Urinary bladder (tissue), 4 donors: ENCODE measurements at places on chromosomes 5 and 9. TPM values are rescaled to one million over a fixed set of nuclear protein-coding genes. Genes with fewer than 3 reads are reported as not detected.

Gene ANKRD31
- total RNA-seq = 0.69 TPM

Gene ZNF474
- total RNA-seq = 0.21 TPM

Gene OR2V1
- total RNA-seq = not detected

Gene TLX3
- 0.32 TPM for total RNA-seq

Gene C5orf46
- total RNA-seq = 1.3 TPM

Gene SLC27A6
- 8.8 TPM for total RNA-seq

Gene FLT4
- total RNA-seq = 18.2 TPM

Gene CTNND2
- total RNA-seq = 1.4 TPM

Gene EGFLAM
- total RNA-seq = 17.4 TPM

Gene PRSS3
- total RNA-seq = not detected

Gene ITGA1
- 303 TPM for total RNA-seq

Gene SHOC1
- total RNA-seq = not detected

GRCh38 chr9:102000956-102001355, 262.5 kb upstream of the GRIN3A start:
- DNase-seq = no peak

- DNase-seq = peak; percentile 7
Measured at GRCh38 chr5:174843263-174844250, 119.2 kb downstream of the MSX2 start.

DNA sequence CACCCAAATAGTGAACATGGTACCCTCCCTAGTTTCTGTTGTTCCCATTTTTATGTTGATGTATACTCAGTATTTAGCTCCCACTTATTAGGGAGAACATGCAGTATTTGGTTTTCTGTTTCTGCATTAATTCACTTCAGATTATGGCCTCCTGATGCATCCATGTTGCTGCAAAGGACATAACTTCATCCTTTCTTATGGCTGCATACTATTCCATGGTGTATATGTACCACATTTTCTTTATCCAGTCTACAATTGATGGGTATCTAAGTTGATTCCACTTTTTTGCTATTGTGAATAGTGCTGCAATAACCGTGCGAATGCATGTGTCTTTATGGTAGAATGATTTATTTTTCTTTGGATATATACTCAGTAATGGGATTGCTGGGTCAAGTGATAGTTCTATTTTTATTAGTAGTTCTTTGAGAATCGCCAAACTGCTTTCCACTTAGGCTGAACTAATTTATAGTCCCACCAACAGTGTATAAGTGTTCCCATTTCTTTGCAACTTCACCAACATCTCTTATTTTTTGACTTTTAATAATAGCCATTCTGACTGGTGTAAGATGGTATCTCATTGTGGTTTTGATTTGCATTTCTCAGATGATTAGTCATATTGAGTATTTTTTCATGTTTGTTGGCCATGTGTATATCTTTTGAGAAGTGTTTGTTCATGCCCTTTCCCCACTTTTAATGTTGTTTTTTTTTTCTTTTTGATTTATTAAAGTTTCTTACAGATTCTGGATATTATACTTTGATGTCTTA, 79.6 kb downstream of the SMIM15 start:
- no peak for DNase-seq

- DNase-seq = no peak
Measured at GRCh38 chr9:90974016-90974415, 172.4 kb downstream of the SYK start.

GRCh38 chr9:26170190-26170589, 491.9 kb upstream of the TUSC1 start:
- no peak for DNase-seq

GRCh38 chr9:88388203-88388885, at the start of gene SPIN1:
Gene SPIN1 (plus strand): TSS chr9:88388444. CDS start chr9:88426540, 38,096 bp downstream.
- DNase-seq = peak; percentile 46

- no peak for DNase-seq
Measured at GRCh38 chr9:103530934-103531333, 535.8 kb downstream of the CYLC2 start.

- DNase-seq = no peak
Measured at GRCh38 chr5:59207401-59207800, 624.5 kb downstream of the RAB3C start.

GRCh38 chr5:155729684-155730059, 597.3 kb upstream of the SGCD start:
- DNase-seq = no peak

DNA sequence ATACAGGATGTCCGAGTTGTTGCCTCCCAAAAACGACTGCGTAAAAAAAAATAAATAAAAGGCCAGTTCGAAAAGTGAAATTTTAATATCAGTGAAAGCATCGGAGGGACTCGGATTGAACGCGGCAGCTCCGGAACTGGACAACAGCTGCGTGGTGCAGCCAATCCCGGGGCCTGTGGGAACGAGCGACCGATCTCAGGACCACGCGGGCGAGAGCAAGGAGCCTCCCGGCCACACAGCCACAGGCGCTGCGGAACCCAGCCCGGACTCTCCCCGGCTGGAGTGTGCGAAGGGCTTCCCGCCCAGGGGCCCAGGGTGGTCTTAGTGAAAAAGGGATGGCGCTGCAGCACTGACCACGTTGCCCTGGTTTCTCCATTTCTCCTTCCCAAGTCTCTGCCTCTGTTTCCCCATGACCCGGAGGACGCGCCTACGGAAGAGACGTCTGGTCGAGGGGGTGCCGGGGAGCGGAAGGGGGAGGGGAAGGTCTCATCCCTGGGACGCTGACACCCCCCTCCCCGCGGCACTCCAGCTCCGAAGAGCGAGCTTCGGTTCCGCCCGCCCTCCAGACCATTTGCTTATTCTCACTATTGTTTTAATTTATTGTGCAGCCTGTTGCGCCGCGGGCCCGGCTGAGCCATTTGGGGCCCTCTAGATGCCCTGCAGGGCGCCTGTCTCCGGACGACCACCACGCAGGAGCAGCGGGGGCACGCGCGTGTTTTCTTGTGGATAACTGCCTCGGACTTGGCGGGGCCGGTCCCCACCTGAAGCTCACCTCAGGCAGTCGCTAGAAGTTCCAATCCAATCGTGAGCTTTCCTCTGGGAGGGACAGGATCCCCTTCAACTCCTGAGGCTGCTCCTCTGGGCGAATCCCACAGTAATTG, 303.0 kb downstream of the PARP8 start:
- DNase-seq = peak; percentile 23

DNA sequence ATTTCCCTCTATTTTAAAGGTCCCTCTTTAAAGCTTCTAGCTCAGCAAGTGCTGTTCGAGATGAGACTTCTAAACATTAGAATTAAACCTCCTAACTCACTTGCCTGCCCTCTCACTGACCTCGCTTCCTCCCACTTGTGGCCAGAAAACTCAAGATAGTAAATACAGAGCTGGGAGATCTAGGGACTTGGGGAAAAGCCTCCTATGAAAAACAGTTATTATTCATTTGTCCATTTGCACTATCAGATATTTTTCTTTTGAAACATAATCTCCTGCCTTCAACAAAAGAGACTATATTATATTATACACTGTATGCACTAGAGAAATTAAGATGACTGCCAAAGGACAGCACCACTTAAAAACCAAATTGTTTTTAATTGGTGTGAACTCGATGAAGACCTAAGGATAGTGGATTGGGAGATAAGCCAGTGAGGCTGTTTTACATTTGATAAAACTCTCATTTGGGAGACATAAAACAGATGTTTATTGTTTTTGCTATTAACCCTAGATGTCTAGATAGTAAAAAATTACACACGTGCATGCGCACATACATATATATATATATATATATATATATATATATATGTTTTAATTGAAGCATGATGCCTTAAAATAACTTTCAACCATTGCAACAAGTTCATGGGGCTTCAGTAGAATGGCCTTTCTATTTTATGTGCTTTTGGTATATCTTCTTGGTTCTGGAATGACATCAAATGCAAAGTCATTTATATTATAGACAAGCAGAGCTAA, 229.4 kb downstream of the ADAMTSL1 start:
- no peak for DNase-seq

DNA sequence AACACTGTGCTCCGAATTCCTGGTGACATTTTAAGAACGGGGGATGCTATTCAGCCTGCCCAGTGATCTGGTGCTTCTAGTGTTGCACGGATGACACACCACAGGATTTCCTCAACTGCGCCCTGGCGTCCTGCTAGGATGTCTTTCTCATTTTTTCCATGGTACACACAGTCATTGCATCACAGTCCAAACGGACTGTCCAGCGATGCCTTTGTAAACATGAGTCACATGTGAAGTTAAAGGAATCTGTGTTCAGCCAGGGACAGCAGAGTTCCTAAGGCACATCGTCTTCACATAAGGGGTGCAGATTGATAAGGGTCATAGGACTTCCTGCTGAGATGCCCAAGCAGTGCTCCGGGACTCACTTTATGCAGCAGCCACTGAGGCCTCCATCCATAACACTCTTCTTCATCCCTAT, 9.3 kb upstream of the PTPN3 start:
- DNase-seq = no peak

- no peak for DNase-seq
Measured at GRCh38 chr5:177387405-177387804, 3.2 kb downstream of the SLC34A1 start.

DNA sequence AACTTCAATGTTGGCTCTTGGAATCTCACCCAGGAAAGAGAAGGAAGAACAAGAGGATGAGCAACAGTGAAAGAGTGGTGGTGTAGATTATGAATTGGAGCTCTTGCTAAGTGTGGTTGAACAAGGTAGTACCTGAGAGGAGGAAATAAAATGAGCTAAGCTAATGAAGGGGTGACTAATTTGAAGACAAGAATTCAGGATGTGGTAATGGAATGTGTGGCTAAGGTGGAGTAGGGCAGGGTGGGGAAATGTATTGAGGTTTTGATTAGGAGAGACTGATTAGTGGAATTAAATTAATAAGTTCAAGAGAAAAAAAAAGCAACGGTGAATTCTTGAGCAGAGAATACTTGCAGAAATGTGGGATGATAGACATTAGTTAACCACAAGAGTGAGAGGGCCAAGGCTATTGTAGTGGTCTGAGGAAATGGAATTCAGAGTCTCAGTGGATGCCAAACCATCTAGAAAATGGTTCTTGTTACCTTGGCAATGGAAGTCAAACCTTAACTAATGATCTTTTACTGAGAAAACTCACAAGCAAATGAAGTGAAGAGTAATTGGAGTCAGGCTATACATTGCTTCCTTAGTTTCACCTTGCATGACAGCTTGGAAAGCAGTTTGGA, 648.3 kb upstream of the ZNF608 start:
- DNase-seq = no peak

- no peak for DNase-seq
Measured at GRCh38 chr9:16625161-16625631, 245.3 kb downstream of the BNC2 start.

DNA sequence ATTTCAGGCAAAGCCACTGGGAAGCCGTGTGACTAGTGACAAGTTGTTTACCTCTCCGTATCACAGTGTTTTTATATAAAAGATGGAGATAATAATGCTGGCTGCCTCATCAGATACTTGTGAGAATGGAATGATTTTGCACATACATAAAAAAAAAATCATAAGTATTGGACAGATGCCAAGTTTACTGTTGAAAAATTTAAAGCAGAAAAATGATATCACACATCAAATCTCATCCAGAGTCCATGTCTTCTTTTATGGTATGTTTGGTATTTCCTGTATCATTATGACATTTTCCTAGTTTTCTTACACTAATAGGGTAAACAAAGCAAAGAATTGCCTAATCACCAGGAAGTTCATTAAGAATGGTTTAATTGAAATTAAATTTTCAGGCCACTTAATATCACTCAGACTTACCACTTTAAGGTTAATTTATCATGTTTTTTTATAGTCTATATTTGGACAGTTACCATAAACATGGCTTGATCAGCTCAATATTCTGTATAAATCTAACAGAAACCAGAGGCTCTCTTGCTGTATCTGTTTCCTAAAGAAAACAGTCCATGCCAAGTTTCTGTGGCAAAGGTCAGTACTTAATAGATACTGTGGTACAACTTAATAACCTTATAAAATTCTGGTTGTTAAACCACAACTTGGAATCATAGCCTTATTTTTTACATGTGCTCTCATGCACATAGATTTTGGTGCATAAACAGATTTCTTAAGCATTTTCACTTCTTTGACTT, 656.5 kb upstream of the RIOK2 start:
- no peak for DNase-seq
